ENCODE measurements at places on chromosomes 11 and 22.

GRCh38 chr11:69896250-69896649, 77.0 kb upstream of the FGF3 start:
- no peak for DNase-seq

DNA sequence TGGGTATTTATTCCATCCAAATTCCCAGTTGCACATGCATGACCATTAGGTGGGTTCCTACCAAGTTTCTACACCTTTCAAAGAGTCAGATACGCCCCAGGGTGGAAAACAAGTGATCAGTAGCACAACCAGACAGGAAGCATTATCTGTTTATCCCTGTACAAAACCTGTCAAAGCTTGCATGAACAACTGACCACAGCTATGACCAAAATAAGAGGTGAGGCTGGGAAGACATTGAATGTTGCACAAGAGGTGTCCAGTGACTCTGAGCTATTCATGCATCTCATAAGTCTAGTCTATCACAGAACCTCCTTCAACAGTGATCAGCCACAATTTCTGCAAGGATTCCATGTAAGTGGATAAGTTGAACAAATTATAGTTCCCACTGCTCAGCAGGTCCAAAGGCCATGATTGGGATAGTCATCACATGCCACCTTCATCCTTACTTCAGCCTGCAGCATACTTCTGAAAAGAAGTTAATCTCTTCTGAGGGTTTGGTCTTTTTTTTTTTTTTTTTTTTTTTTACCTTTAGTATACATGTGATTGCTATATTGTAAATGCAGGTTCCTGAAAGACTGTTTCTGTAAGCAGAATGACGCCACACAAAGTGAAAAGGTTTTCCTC, 28.0 kb upstream of the TMEM45B start:
- DNase-seq, result no peak

DNA sequence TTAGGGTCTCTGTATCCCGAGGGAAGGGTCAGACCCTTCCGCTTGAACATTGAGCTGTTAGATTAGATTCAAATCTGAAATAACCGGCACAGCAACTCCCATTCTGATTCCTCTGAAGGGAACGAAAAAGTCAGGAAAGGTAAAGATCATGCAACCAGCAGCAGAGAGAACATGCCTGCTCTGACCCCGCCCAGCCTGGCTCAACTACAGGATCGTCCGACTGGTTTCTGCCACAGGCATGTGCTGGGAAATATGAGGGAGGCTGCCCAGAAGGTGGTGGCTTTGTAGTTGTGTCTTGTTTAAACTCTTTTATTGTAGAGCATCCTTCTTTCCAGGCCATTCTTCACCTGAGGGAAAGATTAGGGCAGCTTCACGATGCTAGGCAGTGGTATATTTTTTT, 5.0 kb upstream of the MTNR1B start:
- no peak for DNase-seq

- no peak for DNase-seq
These were observed 14.7 kb downstream of the APOL6 start for GRCh38 chr22:35662914-35663313.

GRCh38 chr11:10387206-10388083, 67.6 kb upstream of the AMPD3 start:
- DNase-seq, result peak; percentile 81

DNA sequence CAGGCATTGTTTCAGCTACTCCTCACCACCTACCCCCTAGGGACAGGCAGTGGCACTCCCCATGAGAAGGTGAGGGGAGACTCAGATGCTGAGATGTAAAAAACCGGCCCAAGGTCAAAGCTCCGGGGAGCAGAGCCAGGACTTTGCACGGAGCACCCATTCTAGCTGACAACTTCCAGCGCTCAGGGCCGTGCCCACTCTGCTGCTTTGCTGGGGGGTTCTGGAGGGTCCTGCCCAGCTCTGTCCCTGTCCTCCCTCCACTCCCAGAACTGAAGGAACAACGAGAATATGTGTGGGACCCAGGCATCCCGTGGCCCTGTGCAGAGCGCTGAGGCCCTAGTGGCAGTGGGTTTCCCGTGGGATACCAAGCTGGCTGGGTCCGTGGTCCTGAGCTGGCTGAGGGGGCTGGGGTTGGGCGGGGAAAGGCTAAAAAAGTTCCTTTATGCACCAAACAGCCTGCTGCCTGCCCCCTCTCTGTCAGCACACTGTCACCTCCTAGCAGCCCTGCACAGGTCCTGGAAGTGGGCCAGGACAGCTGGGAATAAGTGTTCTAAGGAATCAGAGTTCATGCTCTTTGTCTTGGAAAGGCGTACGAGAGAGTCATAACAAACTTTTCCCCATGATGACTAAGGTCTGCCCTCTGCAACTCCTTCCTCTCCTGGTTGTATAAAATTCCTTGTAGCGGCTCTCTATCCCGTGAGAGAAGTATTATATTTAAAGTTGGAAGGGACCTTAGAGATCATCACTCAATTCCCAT, 1.9 kb downstream of the MS4A10 start:
- peak; percentile 48 for DNase-seq

GRCh38 chr11:11499300-11499699, 122.5 kb downstream of the GALNT18 start:
- DNase-seq, result no peak

GRCh38 chr11:94747601-94748041, 20.5 kb upstream of the AMOTL1 start:
- DNase-seq, result no peak

GRCh38 chr11:91293119-91293518, 931.5 kb upstream of the FAT3 start:
- no peak for DNase-seq

- DNase-seq, result no peak
These were observed 41.9 kb upstream of the WNT11 start for GRCh38 chr11:76248210-76248609.
